Left colon (tissue), 2 donors: ENCODE measurements at places on chromosomes 11 and 22. TPM values are rescaled to one million over a fixed set of nuclear protein-coding genes. Genes with fewer than 3 reads are reported as not detected.
A peak's percentile ranks its signal among the peaks of the same experiment; 100 is the strongest.

Gene AIFM3
- 184 TPM for total RNA-seq

- no peak for DNase-seq
These were observed 852.1 kb upstream of the LRRC4C start for GRCh38 chr11:42311514-42311913.

DNA sequence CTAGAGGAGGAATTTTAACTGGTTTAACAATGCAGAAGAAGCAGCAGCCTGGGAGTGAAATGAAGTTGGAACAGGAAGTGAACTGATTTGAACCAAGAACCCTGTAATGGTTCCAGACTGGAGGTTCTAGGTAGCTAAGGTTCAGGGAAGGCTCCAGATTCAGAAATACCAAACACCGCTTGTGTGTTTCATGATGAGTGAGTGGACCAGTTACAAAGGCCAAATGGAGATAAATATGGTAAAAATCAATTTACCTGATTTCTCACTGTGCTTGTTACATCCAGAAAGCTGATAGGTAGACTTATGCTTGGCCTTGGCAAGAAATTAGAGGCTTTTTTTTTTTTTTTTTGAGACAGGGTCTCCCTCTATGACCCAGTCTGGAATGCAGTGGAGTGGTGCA, 12.9 kb downstream of the ATG13 start:
- DNase-seq: no peak

DNA sequence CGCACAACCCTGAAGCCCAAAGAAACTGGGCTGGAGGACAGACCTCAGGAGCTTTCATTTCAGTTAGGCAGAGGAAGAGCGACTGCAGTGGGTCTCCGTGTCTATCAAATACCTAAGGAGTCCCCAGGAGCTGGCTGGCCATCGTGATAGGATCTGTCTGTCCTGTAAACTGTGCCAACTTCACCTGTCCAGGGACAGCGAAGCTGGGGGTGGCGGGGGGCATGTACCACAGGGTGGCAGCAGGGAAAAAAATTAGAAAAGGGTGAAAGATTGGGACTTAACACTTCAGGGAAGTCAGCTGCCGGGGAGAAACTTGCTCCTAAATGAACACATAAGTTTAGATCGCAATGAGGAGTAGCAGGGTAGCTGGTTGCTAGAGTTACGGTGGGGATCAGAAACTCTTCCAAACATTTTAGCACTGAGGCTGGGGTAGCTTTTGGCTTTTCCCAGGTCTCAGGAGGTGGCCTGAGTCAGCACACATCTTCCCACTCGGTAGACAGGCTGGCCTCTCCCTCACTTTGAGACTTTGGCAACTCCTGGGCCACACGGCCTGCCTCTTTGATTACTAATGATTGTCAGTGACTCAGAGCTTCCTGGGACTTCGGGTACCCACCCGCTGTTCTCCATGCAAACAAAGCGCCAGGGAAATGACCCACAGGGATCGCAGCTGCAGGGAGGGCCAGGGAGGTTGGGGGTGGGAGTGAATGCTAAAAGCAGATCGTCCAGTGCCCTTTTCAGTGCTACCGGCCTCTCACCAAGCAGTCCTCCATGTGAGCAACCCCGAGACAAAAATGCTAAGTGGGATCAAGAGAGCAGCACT, 2.9 kb upstream of the MTFP1 start:
- DNase-seq: peak; percentile 65

- no peak for DNase-seq
These were observed 455.3 kb downstream of the SOX6 start for GRCh38 chr11:15901054-15901453.

DNA sequence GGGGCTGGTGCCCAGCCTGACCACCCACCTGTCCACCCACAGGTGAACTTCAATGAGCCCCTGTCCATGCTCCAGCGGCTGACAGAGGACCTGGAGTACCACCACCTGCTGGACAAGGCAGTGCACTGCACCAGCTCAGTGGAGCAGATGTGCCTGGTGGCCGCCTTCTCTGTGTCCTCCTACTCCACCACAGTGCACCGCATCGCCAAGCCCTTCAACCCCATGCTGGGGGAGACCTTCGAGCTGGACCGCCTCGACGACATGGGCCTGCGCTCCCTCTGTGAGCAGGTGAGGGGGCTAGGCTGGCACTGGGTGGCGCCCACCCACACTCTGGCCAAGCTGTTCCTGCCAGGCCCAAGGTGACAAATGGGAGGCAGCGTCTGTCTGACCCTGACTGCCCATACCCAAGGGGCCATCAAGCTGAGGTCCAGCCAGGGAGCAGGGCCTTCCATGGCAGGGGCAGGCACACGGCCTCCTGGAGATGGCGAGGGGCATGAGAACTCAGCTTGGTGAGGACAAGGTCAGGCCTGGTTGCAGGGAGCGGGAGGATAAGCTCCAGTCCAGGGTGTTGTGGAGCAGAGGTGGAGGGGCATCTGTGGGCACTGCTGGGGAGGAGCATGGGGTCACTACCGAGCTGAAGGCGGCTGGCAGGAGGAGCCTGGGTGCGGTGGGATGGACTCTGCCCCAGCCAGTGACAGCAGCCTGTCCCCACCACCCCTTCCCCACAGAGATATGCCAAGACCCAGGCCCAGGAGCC, 77.7 kb downstream of the MORC2 start:
- no peak for DNase-seq

DNA sequence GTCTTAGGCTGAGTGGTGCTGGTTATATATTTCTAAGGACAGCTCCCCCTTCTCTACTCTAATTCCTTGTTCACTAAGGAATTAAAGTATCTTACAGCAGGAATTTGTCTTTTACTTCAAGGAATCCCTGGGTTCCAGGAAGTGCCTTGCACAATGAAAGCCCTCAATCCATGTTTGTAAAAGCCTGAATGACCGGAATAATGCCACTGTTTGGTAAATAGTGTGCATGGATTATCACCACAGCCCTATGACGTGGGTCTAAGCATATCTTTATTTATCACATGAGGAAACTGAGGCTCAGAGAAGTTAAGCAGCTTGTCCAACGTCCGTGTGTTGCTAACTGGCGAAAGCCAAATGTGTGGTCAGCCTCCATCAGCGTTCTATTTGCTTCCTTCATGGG, 135.7 kb upstream of the NAV2 start:
- DNase-seq: no peak

DNA sequence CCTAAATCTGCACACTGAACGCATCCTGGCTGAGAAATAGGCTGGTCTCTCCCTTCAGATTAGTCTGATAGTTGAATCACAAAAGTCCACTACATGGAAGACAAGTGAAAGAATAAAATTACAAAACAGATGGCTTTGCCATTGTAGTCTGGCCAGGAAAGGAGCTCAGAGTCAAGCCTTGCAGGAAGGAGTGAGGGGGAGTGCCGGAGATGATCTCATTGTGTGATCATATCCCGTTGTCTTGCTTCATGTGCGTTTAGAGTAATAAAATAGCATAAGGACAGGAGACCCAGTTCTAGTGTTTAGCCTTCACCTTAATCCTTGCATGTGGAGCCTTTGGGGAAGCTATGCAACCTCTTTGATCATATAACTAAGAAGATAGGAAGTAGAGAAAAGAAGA, 666.7 kb upstream of the RAG2 start:
- DNase-seq: no peak

- DNase-seq: no peak
These were observed 89.8 kb downstream of the RTL6 start for GRCh38 chr22:44407987-44408828.

DNA sequence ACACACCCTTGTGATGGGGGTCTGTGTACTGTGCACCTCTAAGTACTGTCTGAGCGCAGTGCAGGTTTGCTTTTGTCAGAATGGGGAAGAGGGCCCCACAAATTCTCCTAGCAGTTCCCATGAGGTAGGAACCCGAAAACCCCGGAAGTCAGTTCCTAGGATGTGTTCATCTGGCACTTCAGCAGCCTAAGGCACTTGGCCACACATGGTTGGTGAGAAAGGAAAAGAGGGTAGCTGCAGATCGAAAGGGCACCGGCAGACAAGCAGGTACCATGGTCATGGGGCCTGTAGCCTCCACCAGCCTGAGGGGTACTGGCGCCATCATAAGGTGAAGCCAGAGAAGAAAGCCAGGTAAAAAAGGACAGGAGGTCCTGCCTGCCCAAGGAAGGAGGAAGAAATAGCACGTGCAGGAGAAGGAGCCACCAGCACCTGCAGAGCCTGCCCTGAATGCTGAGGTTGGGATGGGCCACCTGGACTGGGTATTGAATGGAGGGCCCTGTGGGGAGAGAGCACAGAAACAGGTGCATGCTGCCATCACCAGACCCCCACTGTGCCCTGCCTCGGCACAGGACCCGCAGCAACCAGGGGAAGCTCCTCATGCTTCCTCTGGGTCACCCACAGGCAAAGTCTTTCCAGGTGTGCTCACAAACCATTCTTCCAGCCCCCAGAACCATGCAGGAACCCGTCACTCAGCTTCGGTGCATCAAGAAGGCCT, 8.1 kb upstream of the CASTOR1 start:
- DNase-seq: no peak

Gene XNDC1N
- 12.5 TPM for total RNA-seq

Gene OR8G1
- total RNA-seq: not detected

DNA sequence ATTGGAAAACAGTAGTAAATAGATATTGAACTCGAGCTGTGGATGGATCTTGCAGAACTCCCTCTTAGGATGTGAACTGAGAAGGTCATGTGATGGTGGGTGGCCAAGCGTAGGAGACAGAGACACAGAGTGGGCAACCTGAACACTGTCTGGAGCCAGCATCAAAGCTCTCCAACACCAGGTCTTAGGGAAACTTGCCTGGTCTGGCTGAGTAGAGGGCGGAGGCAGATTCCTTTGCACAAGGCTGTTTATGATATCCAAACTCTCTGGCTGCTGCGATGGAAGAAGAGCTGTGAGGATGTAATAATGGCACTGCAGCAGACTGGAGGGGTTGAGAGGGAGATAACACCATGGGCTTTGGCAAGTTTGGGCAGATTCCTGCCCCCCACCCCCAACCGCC, 10.1 kb downstream of the NAV2 start:
- DNase-seq: no peak

Gene C11orf71
- total RNA-seq: 12.5 TPM

DNA sequence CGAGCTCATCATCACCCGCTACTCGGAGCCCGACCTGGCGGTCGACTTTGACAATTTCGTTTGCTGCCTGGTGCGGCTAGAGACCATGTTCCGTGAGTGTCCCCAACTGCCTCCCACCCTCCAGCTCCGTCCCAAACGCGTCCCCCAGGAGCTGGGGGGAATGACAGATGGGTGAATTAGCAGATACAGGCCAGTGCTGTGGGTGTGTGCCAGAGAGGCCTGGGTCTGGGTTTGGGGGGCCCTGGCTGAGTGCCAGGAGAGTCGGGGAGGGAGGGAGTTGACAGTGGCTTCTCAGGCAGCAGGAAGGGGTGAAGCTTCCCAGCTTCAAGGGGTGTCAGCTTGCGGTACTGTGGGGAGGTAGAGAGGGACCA, 28.6 kb downstream of the CAPN1 start:
- no peak for DNase-seq

DNA sequence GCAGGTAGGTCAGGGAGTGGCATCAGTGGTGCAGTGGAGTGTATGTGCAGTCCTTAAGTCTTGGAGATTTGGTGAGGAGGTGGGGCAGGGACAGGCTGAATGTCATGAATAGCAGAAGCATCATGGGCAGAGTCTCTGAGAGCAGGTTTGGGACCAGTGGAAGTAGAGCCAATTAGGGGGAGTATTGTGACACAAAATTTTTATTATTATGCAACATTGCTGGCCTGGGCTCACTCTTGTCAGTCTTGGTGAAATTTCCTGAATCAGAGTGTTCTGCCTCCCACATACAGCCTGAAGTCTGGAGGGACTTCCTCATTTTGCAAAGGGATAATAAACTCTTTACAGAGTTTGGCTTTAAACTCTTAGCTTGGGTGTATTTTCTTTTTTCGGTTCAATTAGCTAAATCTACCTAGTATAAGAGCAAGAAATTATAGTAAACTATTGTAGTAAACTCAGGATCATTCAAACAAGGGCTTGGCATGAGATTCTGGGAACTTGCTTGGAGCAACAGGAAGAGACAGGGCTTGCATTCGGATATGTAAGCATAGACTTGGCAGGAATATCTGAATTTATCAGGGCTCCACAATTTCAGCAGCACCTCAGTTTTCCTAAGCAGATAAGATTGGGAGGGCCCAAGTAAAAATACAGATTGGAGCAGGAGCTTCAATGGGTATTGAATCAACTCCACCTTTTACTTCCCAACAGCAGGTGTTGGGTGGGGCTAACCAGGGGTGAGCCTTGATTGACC, 67.7 kb downstream of the FDX1 start:
- no peak for DNase-seq

GRCh38 chr22:28570696-28571373, 108.8 kb downstream of the TTC28 start:
- DNase-seq: no peak

DNA sequence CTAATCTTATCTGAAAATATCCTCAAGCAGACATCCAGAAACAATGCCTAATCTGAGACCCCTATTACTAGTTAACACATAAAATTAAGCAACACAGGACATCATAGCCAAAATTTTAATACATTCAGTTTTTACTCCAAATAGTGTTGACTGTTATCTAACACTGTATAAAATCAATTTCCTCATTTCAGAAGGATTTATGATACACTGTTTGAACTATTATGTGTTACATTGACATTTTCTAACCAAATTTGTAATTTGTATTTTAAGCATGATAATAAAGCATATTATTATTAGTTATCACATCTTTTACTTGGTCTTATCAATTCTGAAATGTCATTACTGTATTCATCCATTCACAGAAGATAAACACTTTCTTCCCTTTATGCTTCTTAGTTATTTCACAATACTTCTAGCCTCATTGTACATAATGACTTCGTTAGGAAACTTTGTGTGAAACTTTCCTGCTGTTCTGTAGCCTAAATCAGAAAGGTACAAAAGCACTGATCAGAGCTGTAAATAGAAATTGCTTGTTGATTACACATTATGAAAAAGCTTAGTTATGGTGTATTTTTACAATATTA, 1248.9 kb downstream of the JRKL start:
- DNase-seq: no peak

- DNase-seq: no peak
These were observed 5.8 kb upstream of the SLC3A2 start for GRCh38 chr11:62874851-62875250.

Gene CCDC34
- total RNA-seq: 7.7 TPM

GRCh38 chr22:50360578-50360977, 17.5 kb downstream of the PPP6R2 start:
- no peak for DNase-seq

- DNase-seq: no peak
These were observed 36.9 kb upstream of the RAB1B start for GRCh38 chr11:66231561-66231960.

Gene C11orf86
- total RNA-seq: 82.9 TPM

- no peak for DNase-seq
These were observed 98.6 kb upstream of the CD44 start for GRCh38 chr11:35040221-35040942.

GRCh38 chr11:71179877-71180605, 72.3 kb downstream of the SHANK2 start:
- DNase-seq: no peak

GRCh38 chr11:130710497-130711012, 205.7 kb downstream of the SNX19 start:
- DNase-seq: no peak

- DNase-seq: no peak
These were observed 4.0 kb upstream of the IFITM5 start for GRCh38 chr11:303363-303762.

- DNase-seq: no peak
These were observed 9.8 kb upstream of the TSSC4 start for GRCh38 chr11:2390725-2391151.

GRCh38 chr11:57778318-57779037, 16.9 kb downstream of the CTNND1 start:
- peak; percentile 89 for DNase-seq

GRCh38 chr11:35049859-35050531, 89.0 kb upstream of the CD44 start:
- DNase-seq: no peak
